ENCODE measurements at places on chromosomes 13 and 19. TPM values are rescaled to one million over a fixed set of nuclear protein-coding genes. Genes with fewer than 3 reads are reported as not detected.

ITPKC gene
- 9.8 TPM for total RNA-seq

ZNF536 gene
- total RNA-seq = not detected

ZNF443 gene
- total RNA-seq = 2.5 TPM

LTBP4 gene
- total RNA-seq = 16.6 TPM

OVOL3 gene
- total RNA-seq = not detected

SOX1 gene
- total RNA-seq = not detected

ZNF570 gene
- total RNA-seq = 12.4 TPM

ZNF543 gene
- total RNA-seq = 11.9 TPM

ASF1B gene
- total RNA-seq = 2.7 TPM

OR7A5 gene
- not detected for total RNA-seq

HIPK4 gene
- total RNA-seq = 0.36 TPM

TARM1 gene
- not detected for total RNA-seq

IGFL2 gene
- total RNA-seq = not detected

NAPSA gene
- total RNA-seq = 0.29 TPM

PLK5 gene
- total RNA-seq = under 0.01 TPM

PROSER3 gene
- 6.2 TPM for total RNA-seq

AMER2 gene
- total RNA-seq = not detected

DNAJC15 gene
- 13.0 TPM for total RNA-seq

ZNF835 gene
- total RNA-seq = 0.29 TPM

RDH8 gene
- not detected for total RNA-seq

RASA3 gene
- total RNA-seq = 40.7 TPM

KLF16 gene
- 6.9 TPM for total RNA-seq

AP1M2 gene
- 0.29 TPM for total RNA-seq

CFAP97D2 gene
- total RNA-seq = not detected

NPAS1 gene
- 0.72 TPM for total RNA-seq

PGLYRP1 gene
- total RNA-seq = not detected

KIRREL2 gene
- not detected for total RNA-seq

AXL gene
- 355 TPM for total RNA-seq

TEKTIP1 gene
- not detected for total RNA-seq

TTYH1 gene
- total RNA-seq = not detected

LILRA1 gene
- not detected for total RNA-seq

All from osteoblast (primary cell).